Hematopoietic multipotent progenitor cell (in vitro differentiated cells): ENCODE measurements at places on chromosomes 7 and 10. TPM values are rescaled to one million over a fixed set of nuclear protein-coding genes. Genes with fewer than 3 reads are reported as not detected.
A peak's percentile ranks its signal among the peaks of the same experiment; 100 is the strongest.

DNA sequence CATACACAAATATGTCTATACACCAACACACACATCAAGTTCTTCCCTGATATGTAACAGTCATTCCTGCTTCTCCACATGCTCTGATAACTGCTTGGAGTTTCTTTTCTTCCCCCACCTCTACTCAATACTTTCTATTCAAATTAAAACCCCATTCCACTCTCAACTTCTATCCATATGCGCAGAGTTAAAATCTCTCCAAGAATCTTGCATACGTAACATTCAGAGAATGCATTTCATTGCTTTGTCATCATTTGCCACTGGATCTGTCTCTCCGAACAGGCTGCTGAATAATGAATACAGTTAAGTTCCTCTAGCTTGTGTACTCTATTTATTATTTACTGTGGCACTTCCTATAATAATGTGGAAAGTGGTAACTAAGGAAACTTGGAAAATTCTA lies 68.8 kb downstream of the DGKB start:
- DNase-seq = no peak

GRCh38 chr10:74558897-74559296 lies 267.5 kb upstream of the KAT6B start:
- no peak for DNase-seq

DNA sequence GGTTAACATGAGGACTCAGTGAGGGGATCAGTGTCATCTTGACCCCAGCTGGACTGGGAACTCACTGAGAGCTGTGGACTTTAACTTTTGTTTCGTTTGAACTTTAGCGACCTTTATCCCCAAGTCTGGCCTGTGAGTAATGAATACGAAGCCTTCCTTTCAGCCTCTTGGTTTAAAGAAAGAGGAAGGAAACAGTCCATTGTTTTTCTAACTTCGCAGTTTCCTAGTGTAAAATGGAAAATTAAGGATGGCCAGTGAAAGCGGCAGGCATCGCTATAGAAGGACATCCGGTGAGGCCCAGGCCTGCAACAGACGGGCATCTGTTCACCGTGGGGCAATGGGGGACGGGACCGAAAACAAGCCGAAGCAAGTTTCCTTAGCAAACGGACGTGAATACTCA lies 44.1 kb upstream of the ADO start:
- no peak for DNase-seq

DNA sequence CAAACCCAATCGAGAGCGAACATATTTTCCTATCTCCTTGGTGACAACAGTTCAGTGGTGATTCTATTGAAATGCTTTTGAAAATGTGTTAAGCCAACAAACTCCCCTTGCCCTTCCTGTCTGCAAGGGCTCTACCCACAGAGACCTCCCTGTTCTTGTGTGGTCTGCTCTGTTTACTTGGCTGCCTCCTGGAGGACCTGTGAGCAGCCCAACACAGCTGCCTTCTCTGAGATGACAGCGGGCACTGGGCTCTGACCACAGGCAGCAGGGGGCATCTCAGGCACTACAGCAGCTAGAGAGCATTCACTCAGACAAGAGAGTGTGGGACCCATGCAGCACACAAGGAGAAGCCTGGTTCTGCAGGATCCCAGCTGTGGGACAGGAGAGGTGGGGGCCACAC lies 416.4 kb downstream of the TCERG1L start:
- DNase-seq = no peak

- DNase-seq = no peak
These were observed 118.0 kb downstream of the OTUD1 start for GRCh38 chr10:23556727-23557440.

- no peak for DNase-seq
These were observed 63.5 kb downstream of the RABGEF1 start for GRCh38 chr7:66804001-66804400.

Gene NEURL1
- total RNA-seq = 6.7 TPM

GRCh38 chr10:85862771-85863170 lies 503.8 kb downstream of the GRID1 start:
- no peak for DNase-seq

DNA sequence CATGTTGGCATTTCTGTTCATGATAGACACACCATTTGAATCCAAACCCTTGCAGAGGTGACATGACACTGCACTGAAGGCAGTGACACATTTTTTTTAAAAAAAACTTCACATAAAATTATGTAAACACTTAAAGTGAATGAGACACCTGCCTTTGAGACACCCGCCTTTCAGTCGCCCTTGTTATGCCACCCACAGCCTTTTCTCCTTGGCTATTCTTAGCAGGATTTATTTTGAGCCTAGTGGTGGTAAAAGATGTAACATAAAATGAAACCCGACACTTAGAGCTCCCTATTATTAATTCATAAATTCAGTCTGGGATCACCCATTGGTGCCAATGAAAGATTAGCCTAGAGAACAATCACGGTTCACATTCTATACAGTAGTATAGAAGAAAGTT lies 161.3 kb downstream of the DYNC1I1 start:
- DNase-seq = no peak

Gene TRUB1
- 6.2 TPM for total RNA-seq

DNA sequence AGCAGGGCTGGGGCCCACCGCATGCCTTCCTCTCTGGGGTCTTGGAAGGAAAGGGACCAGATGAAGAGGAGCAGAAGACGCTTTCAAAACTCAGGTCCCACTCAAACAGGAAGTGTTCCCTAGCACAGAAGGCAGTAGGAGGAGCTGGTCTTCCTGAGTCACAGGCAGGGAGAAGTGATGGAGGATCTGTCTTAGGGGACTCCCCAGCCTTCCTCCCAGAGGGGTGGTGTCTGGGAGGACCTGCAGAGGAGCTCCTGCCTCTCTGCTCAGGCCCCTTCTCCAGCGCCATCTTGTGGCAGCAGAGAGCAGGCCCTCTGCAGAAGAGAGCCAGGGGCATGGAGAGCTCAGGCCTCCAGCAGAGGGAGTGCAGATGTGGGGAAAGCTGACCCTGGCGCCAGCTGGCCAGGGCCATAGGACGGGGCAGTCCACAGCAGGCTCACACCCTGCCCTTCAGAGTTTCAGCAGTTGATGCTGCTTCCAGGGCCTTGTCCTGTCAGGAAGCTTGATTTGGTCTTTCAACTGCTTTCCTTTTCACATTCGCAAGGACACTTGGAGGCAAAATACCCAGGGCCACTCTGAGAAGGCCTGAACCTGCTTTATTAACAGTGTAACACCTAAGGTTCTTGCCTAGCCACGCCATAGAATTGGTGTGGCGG lies 62.2 kb upstream of the TARP start:
- DNase-seq = peak; percentile 42

Gene ELN
- 27.5 TPM for total RNA-seq

GRCh38 chr7:100369105-100369504 lies 4.2 kb upstream of the PILRA start:
- peak; percentile 91 for DNase-seq
